Stimulated activated naive CD8-positive, alpha-beta T cell treated with anti-CD3 and anti-CD28 coated beads, Interleukin-15, amount 100 ng/mL, for 72 hours (primary cell): ENCODE measurements at places on chromosomes 3 and 15.

GRCh38 chr3:76024640-76025039, 239.3 kb upstream of the ZNF717 start:
- no peak for DNase-seq

DNA sequence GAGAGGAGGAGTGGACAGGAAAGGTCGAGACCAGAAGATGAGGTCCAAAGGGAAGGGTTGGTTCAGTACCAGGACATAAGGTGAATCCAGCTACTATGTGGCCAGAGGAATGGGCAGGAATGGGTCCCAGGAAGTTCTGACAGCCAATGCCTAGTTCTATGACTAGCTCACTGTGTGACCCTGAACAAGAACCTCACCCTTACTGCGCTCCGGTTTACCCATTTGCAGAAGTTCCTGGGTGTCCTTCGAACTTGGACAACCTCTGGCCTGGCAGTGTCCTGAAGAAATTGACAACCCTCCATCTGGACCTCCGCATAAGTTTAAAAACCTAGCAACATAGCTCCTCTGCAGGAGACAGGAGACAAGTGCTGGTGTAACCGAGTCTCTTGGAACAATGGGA, 12.2 kb upstream of the PSTPIP1 start:
- DNase-seq, result no peak

- DNase-seq, result no peak
These were observed 51.7 kb downstream of the UBE2E2 start for GRCh38 chr3:23254835-23255234.

DNA sequence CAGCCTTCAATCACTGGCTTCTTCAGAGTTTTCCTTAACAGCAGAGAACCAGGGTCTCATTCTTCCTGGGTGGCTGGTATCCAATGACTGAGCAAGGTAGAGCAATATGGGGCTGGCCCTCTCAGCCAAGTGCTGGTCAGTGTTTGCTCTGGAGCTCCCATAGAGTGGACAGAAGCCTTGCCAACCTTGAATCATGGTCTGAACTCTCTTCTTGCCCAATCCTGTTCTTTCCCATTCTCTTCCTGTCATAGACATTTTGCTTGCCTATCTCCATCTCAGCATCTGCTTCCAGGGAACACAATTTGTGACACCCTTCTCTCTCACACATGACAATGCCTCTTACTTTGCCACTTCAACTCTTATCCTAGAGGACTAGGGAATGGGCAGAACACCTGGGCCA, 245.6 kb upstream of the PEX5L start:
- no peak for DNase-seq

DNA sequence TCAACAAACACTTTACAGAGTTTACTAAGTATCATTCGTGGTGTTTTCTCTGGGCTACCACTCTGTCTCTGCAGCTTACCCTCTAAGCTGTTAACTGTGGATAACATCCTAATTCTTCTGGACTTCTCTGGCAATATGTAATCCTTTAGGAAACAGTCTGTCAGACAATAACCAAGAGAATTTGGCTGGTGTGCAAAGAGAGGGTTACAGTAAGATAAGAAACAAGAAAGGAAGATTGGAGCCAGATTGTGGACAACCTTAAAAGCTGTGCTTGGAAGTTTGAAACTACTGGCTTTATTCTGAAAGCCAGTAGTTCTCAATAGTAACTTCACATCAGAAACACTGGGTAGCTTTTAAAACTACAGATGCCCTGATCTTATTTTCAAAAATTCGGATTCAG, 778 bp downstream of the ARL6 start:
- DNase-seq, result no peak

- DNase-seq, result no peak
These were observed 46.8 kb downstream of the MGLL start for GRCh38 chr3:127775398-127776109.

DNA sequence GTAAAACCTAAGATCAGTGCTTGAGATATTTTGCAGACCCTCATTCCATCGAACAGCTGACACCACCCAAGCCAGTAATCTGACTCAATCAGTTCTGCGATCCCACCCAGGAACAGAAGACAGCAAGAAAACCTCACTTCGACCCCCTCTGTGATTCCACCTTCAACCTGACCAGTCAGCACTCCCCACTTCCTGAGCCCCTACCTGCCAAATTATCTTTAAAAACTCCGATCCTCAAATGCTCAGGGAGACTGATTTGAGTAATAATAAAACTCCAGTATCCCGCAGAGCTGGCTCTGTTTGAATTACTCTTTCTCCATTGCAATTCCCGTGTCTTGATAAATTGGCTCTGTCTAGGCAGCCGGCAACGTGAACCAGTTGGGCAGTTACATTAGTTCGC, 25.7 kb upstream of the CLDN16 start:
- no peak for DNase-seq

- DNase-seq, result no peak
These were observed 51.7 kb downstream of the TRANK1 start for GRCh38 chr3:36893137-36893557.

DNA sequence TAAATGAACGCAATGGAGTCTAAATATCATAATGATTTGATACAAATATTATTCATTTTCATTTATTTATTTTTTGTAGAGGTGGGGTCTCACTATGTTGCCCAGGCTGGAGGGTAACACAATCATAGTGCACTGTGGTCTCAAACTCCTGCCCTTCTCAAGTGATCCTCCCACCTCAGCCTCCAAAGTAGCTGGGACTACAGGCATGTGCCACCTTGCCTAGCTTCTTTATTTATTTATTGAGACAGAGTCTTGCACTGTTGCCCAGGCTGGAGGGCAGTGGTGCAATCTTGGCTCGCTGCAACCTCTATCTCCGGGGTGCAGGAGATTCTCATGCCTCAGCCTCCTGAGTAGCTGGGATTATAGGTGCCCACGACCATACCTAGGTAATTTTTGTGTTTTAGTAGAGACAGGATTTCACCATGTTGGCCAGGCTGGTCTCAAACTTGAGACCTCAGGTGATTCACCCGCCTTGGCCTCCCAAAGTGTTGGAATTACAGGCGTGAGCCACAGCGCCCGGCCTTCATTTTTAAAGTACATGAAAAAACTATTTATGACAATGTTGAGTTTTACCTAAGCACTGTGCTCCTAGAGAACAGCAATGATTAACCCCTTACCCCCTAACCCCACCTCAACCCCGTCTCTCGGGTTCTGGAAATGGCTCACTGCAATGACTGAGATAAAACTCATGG, 4.0 kb upstream of the AEN start:
- DNase-seq, result no peak

DNA sequence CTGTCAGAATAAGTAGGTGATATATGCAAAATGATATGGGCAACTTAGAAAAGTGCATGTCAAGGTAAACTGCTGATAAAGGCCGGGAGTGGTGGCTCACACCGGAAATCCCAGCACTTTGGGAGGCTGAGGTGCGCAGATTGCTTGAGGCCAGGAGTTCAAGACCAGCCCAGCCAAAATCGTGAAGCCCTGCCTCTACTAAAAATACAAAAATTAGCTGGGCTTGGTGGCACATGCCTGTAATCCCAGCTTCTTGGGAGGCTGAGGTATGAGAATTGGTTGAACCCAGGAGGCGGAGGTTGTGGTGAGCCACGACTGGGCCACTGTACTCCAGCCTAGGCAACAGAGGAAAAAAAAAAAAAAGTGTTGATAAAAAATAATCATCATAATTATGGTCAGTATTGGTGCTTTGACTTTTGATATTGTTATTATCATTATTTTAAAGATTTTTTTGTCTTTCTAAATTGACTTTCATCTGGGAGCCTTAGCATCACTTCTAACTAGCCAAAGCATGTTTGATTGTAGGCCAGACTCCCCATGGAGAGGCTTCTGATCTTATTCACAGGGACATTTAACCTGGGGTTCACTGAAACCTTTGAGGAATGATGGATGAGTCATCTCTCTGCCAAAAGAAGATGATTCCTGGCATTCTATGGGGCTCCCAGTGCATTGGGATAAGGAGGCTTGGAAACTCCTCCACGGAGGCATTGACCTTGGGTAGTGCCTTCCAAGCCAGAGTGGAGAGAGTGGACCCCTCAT, 5.6 kb downstream of the ZBTB38 start:
- no peak for DNase-seq

DNA sequence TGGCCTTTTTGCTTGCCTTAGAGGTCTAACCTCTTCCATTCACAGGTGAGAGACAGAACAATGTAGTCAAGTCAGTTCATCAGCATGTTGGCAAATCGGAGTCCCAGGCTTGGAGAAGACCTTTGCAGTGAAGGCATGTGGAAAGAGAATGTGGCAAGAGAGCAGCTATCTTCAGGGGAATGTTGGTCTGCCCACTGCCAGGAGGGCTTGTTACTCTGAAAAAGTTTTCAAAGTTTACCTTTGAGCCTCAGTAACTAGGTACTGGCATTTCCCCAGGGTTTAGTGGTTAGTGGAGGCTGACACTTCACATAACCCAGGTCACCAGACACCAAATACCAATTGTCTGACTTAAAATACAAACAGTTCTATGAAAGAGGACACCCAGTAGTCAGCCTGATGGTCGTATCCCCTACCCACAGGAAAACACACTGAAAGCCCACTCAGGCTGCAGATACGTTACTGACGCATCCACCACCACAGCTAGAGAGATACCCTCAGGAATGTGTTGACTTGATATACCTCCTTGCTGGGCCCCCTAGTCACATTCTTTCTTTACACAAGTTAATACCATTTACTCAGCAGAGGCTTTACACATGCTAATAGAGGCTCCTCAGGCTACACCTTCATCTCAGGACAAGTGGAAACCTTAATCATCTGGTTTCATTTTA, 9.7 kb upstream of the ARID3B start:
- DNase-seq, result no peak

GRCh38 chr15:58407236-58407775, 24.5 kb upstream of the LIPC start:
- no peak for DNase-seq

DNA sequence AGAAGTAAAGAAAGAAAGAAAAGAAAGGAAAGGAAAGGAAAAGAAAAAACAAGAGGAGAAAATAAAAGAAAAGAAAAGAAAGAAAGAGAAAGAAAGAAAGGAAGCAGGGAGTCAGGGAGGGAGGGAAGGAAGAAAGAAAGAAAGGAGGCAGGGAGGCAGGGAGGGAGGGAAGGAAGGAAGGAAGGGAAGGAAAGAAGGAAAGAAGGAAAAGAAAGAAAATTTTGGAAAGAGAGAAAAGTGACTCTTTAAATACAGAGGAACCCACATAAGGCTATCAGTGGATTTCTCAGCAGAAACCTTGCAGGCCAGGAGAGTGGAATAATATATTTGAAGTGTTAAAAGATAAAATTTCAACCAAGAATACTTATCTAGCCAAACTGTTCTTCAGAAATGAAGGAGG, 44.2 kb upstream of the GNB4 start:
- DNase-seq, result no peak

GRCh38 chr3:70189884-70190473, 122.5 kb downstream of the MDFIC2 start:
- no peak for DNase-seq

DNA sequence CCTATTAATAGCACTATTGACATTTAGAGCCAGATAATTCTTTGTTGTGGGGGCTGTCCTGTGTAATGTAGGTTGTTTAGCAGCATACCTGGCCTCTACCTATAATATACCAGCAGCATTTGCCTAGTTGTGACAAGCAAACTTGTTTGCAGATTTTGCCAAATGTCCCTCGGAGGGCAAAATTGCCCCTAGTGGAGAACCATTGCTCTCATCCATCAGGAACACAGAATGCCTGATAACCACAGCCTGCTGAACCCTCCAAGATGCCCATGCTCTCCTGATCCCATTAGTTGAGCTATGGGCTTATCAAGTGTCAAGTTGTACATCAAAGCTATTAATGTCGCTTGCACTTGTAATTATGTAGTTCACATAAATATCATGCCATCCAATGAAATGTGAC, 15.0 kb upstream of the KBTBD8 start:
- no peak for DNase-seq

DNA sequence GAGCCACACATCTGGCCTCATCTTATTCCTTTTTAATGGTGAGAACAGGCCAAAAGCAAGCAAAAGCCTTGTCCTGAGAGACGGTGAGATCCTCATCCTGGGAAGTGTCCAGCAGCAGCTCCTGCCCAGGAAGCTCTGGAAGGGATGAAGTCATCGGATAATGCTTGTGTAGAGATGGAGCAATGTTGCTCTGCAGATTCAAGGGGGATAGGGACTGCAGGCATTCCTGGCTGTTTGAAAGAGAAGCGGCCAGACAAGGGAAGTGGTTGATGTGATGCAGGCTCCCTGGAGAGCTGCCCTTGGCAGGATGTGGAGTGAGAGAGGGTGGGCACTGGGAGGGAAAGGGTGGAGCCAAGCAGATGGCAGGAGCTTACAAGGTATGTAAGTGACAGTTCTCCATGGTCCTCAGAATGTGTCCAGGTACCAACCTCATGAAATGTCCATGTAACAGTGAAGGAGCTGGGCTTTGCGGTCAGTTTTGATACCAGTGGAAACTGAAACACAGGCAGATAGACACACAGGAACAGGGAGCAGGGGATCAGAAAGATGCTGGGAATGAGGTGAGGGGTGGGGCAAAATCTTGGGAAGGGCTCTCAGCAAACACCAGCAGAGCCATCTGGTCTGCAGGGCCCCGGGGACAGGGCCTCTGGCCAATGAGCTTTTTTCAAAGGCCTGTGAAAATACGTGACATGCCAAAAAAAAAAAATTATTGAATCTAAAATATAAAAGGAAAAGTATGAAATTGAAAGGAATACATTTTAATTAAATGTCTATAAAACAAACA, 32.2 kb upstream of the LACTB start:
- DNase-seq, result no peak

DNA sequence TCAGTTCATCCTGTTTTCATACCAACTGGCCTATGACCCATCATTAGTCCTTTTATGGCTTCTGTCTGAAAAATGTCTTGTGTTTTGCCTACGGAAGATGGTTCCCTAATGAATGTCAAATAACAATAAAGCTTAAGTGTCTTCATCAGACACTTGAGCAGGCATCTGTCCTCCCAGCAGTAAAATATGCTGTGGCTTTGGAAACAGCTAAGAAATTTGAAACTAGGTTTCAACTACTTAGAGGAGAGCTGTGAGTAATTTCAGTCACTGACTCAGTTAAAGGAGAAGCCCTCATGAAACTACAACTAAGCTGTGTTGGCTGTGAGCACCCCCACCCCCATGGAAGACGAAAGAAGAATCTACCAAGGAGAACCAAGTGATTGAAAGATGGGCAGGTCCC, 409.4 kb upstream of the PPP2R3A start:
- DNase-seq, result no peak

GRCh38 chr3:36211652-36211999, 168.7 kb upstream of the STAC start:
- no peak for DNase-seq

DNA sequence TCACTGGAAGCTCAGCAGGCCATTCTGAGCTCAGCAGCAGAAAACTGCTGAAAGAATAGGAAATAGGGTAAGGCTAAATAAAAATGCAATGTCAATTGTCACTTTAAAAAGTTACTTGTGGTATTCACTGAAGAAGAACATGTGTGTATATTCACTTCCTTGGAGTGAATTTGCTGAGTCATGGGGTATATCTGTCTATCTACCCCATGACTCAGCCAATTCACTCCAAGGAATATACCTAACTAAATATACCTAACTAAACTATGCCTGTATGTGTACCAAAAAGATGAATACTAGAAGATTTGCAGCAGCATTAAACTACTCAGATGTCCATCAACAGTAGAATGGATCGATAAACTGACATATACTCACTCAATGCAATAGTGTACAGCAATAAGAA, 69.5 kb upstream of the KCNAB1 start:
- DNase-seq, result no peak

- no peak for DNase-seq
These were observed 13.6 kb upstream of the TATDN2 start for GRCh38 chr3:10234526-10235230.

- DNase-seq, result no peak
These were observed 66.5 kb downstream of the ARMC8 start for GRCh38 chr3:138253609-138254008.

GRCh38 chr15:65434201-65434600, 11.5 kb upstream of the IGDCC4 start:
- no peak for DNase-seq

GRCh38 chr15:74545086-74545485, 4.1 kb downstream of the ARID3B start:
- DNase-seq, result no peak
